ENCODE measurements at places on chromosomes 3 and 15.

DNA sequence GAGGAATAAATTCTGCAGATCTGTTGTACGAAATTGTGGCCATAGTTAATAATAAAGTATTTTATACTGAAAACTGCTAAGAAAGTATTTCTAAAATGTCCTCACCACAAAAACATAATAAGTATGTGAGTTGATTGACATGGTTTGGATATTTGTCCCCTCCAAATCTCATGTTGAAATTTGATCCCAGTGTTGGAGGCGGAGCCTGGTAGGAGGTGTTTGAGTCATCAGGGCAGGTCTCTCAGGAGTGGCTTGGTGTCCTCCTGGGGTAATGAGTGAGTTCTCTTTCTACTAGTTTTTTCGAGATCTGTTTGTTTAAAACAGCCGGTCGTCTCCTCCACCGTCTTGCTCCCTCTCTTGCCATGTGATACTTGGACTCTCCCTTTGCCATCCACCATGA is 424.1 kb upstream of the KCNMB2 start:
- DNase-seq: no peak

GRCh38 chr15:48244921-48245320 is 38.8 kb downstream of the SLC12A1 start:
- DNase-seq: no peak

GRCh38 chr3:58102390-58102750 is 94.1 kb downstream of the FLNB start:
- DNase-seq: no peak

GRCh38 chr15:58704155-58704865 is 45.2 kb downstream of the ADAM10 start:
- DNase-seq: no peak

GRCh38 chr3:116005404-116005803 is 382.1 kb downstream of the GAP43 start:
- no peak for DNase-seq

- no peak for DNase-seq
Observed at GRCh38 chr3:195815169-195815771, 3.5 kb upstream of the MUC4 start.

DNA sequence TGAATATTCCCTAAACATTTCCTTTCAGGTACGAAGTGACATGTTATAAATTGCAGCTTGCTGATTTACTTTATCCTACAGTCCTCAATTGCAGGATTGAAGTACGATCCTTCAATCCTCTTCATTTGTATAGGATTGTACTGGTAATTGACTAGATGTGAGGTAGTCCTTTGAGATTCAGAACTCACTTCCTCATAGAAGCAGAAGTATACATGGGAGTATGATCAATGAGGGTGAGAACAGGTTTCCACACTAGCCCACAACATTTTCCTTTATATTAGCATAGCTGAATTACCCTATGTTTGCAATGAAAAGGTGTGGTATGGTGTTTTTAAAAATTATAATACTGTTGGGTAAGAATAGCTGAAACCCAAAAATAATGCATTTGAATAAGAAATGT is 160.0 kb upstream of the UMPS start:
- DNase-seq: no peak

DNA sequence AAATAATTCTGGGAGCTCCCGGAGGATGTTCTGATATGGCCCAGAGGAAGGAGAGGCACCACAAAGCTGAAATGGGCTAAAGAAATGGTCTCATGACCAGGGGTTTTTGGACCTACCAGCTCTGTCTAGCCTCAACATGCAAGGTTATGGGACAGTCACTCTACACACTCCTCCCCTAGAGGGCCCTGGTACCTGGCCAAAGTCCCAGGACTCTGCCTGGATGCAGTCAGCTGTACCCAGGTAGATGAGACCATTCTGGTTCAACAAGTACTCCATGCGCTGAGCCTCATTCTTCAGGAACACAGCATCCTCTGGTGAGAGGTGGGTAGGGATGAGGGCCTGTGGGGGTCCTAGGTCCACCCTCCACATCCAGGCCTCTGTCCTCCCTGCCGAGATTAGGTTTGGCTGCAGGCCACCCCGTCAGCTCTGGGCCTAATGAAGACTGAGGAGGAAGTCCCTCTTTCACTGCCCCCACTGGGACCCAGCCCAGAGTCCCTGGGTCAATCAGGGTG is 9.5 kb downstream of the EPB42 start:
- DNase-seq: no peak

- no peak for DNase-seq
Observed at GRCh38 chr3:147963711-147964110, 554.5 kb downstream of the ZIC1 start.

GRCh38 chr15:65382146-65382491 is 4.3 kb upstream of the IGDCC3 start:
- no peak for DNase-seq

GRCh38 chr3:31165399-31165860 is 271.0 kb upstream of the GADL1 start:
- DNase-seq: no peak

GRCh38 chr3:184765047-184765729 is 46.8 kb upstream of the VPS8 start:
- no peak for DNase-seq

GRCh38 chr3:37526511-37526910 is 335.2 kb upstream of the CTDSPL start:
- DNase-seq: no peak

- no peak for DNase-seq
Observed at GRCh38 chr3:20837676-20838302, 651.8 kb upstream of the SGO1 start.

GRCh38 chr3:188234132-188234531 is 80.2 kb downstream of the LPP start:
- no peak for DNase-seq

GRCh38 chr15:87212041-87212440 is 1044.5 kb downstream of the NTRK3 start:
- no peak for DNase-seq

DNA sequence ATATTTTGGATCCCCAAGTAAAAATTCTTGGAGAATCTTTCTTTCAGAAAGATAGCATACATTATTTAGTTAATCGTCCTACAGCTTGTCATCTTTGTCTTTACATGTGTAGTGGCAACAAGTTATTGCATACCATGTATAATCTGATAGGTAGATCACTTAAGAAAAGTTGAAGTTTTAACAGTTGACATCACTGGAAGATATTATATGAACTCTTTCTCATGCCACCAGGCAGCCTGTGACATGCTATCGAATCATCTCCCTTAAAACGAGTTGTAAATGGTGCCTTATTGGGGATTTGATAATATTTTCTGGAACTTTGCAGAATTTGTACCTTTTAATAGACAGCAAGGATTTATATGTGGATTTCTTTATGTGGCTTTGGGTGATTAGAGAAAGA is 8.7 kb downstream of the U2SURP start:
- DNase-seq: no peak

DNA sequence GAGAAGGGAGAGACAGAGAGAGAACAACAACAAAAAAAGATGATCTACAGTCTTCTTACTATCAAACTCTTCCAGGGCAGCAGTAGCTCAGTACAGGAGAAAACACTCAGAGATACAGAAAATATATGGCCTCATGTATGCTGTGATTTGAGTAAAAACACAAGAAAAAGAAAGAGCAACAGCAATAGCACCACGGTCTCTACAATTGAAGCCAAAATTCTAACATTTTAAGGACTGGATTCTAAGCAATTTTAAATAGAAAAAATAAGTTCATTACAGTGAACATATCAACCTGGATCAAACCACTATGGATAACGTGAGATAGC is 43.5 kb upstream of the ALCAM start:
- no peak for DNase-seq

DNA sequence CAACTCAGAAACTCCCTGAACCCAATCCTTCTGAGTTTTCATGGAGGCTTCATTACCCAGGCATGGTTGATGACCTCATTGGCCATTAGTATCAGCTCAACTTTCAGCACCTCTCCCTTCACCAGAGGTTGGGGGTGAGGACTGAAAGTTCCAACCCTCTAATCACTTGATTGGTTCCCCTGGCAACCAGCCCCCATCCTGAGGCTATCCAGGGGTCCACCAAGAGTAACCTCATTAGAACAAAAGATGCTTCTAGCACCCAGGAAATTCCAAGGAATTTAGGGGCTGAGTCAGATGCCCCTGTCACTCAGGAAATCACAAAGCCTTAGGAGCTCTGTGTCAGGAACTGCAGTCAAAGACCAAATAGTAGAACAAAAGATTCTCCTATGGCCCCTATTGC is 43.8 kb downstream of the ADAMTSL3 start:
- no peak for DNase-seq

GRCh38 chr3:99971761-99972160 is 142.5 kb downstream of the FILIP1L start:
- DNase-seq: no peak

- DNase-seq: no peak
Observed at GRCh38 chr3:180416111-180416594, 185.8 kb upstream of the TTC14 start.

DNA sequence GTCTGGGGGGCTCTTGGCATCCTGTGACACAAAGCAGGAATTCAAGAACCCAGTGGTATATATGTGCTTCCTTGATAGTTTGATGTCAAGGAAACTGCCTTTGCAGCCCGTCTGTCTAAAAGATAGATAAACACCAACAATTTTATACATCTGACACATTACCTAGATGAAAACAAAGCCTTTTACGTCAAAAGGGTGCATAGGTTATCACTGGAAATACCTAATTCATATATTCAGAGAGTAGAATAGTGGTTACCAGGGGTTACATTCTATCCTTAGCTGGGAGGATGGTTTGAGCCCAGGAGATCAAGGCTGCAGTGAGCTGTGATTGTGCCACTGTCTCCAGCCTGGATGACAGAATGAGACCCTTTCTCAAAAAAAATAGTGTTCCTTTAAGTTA is 356.9 kb upstream of the RASGRP1 start:
- no peak for DNase-seq

DNA sequence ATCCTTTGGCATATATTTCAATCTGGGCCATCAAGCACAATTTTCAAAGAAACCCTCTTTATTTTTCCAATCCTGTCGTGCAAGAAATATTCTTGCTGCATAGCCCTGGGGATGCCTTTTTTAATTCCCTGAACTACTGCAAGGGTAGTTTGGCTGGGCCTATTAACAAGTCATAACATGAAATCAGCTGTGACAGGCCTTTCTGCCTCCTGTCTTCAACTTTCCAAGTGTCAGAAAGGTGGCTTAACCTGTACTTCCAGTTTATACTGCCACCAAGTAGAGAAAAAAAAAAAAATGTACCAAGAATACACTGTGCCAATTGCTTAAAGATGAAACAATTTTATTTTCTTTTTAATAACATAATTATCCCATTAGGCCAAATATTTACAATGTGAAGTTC is 32.4 kb upstream of the SPPL2A start:
- no peak for DNase-seq

DNA sequence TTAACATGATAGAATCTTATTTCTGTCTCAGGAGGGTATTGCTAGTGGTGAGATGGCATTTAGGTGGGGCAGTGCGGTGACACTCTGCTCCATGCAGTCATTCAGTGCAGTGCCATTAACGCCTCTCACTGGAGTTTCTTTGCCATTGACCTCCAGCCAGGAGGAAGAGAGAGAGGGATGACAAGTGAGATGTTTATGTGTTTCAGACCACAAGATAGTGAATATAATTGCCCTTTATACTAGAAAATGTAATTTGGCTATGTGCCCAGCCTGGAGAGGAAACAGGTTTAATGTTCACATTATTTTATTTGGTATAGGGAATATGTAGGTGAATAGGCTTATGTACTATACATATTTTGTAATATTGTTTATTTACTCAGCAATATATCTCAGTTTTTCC is 84.5 kb downstream of the ZIC1 start:
- DNase-seq: no peak

DNA sequence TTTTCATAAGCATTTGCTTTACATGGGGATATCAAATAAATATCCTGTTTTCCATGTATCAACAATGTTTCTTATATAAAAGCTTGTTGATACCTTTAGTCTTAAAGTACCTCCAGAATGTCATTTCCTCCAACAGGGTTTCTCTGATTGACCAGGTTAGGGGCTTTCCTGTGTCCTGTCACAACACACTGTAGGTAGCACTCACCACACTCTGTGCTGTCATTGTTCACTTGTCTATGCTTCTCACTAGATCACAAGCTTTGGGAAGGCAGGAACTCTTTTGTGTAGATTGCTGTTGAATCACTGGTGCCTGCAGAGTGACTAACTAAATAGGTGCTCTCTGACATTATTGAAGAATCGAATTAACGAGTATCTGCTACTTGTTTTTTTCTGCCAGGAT is 49.8 kb downstream of the USP50 start:
- DNase-seq: no peak

DNA sequence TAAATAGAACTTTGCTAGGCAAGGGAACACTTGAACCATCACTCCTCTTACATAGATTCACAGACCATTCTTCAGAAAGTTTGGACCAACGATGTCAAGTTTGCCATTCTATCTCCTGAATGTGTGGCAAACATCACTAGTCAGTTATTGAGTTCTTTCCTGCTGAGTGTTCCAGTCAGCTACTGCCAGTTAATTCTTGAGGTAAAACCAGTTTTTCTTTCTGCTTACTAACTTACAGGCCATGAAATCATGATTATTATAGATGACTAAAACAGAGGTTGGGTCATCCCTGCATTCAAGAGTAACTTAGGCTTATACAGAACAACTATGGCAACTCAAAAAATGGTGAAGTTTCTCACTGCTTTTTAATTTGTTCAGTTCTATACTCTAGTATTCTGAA is 88.2 kb downstream of the AP4E1 start:
- no peak for DNase-seq

DNA sequence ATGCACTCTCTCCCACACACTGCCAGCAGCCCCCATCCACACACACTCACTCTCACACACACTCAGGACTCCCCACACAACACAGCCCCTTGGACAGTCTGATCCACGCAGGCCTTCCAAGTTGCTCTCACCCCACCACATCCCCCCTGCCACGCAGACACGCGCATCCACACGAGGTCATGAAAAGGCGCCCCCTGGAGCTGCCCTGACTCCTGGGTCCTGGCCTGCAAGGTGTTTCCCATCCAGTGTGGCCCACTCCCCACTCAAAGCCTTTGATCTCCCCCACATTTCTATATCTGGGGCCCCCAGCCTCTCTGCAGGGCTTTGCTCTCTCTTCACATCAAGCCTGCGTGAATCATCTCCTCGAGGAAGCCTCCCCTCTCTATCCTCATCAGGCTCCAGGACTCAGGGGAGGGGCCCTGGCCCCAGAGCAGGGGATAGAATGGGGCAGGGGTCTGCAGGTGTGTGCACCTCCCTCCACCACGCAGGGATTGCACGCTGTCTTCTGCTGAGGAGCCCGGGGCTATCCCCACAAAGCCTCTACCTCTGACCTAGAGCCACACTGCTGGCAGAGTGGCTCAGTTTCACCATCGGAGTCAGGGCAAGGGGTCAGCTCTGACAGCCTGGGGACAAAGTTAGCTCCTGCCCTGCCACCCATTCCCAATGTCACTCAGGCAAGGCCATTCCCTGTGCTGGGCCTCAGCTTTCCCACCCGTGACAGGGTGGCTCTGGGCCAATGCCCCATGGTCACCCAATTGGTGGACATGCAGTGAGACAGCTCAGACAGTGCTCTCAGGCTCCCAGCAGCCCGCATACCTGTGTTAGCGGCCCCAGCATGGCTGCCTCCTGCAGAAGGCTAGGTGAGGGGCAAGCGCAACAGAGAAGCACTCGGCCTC is 6.4 kb downstream of the MYL3 start:
- no peak for DNase-seq

Measured in T-helper 22 cell (primary cell).